NCI-H1048 (cell line): ENCODE measurements at places on chromosomes 7 and 10.

DNA sequence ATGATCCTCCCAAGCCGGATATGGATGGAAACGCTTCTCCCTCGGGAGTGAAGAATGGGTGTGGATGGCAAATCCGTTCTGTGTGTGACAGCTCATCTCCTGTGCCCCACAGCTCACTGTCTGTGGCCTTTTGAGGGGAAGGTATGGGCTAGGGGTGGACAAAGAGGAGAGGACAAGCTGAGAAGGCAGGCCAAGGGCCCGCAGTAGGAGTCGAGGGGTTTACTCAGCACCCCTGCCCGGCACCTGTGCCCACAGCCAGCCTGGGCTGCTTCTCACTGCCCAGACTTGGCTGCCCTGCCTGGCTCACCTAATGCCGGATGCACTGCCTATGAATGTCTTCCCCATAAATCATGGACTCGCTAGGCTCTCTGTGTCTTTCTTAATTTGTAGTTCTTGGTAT is 503.8 kb downstream of the TCERG1L start:
- DNase-seq = no peak

GRCh38 chr10:1400101-1401070 is 336.9 kb downstream of the ADARB2 start:
- DNase-seq = no peak

DNA sequence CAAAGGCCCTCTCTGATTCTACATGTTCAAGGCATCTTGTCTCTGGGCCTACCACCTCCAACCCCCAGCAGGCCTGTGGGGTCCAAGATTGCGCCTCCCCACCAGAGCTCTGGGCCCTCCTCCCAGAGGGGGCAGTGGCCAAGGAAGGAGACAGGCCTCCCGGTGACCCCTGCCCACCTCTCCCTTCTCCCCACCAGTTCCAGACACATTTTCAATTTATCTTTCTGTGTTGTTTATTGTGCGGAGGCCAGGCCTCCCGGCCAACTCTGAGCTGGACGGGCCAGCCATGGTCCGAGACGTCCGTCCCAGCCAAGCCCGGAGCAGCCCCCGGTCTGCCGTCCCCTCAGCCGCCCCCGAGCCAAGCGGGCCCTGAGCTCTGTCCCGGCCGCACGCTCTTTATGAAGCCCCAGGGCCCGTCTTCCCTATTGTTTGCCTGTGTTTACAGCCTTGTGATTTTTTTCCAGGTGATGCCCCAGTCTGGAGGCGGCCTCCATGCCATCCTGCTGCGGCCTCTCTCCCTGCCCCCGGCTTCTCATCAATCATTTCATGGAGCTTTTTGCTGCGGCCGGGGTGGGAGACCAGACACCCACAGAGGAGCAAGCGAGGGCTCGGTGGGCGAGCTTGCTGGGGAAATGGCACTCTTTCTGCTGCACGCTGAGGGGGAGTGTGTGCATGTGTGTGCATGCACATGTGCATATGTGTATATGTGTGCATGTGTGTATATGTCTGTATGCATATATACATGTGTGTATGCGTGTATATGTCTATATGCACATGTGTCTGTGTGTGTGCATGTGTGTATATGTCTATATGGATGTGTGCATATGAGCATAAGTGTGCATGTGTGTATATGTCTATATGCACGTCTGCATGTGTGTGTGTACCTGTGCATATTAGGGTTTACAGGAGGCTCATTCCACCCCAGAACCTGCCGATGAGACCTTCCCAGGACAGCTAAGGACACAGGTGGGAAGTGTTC is 52.7 kb upstream of the ELN start:
- no peak for DNase-seq

DNA sequence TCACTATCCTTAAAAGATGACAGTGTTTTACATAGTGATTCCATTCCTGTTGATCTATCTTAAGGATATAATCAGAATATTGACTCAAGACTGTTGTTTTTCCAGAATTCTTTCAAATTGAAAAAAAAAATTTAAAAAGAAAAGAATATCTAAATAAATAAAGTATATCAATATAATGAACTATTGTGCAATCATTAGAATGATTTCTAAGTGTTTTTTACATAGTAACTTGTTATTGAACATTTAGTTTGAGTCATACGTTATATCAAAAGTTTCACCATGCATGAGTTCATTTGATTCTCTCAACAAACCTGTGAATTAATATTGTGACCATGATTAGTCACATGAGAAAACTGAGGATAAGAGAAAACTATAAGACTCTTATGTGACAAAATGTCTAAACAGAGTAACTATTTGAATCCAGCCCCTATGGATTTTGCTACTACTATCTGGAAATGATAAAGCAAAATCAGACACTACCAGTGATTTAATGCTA is 46.1 kb downstream of the KLF6 start:
- no peak for DNase-seq

DNA sequence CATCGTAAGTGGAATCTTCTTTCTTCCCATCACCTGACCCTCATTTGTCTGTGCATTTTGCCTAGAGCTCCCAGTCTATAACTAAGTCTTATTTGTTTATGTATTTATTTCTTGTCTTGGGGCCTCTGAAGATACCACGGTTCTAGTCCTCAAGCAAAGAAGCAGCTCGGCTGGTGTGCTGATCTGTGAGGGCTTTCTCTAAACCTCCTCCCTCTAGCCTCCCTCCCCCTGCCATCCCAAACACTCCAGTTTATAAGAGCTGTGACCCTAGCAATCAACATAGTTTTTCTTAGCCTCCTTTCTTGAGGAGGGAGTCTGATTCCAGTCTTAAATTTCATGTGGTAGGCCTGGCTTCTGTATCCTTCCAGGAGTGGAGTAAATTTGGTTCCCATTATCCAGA is 15.7 kb upstream of the NDUFA5 start:
- no peak for DNase-seq

GRCh38 chr10:99370993-99371392 is 41.8 kb downstream of the CNNM1 start:
- DNase-seq = no peak

DNA sequence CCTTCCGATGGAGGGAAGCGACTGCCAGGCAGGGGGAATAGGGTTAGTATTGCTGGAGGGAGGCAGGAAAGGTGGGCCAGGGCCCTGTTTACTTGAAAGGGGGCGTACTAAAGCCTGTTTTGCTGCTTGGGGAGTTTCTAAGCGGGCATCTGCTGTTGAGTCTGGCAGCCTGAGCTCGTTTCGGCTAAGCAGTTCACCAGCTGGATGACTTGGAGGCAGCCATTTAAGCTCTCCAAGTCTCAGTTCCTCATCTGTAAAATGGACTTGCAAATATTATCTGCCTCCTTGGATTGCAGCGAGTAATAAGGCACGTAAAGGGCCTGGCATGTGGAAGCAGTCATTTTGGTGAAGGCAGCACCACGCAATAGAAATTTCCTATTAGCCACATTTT is 44.0 kb downstream of the LDB3 start:
- no peak for DNase-seq

- DNase-seq = no peak
Observed at GRCh38 chr10:46516660-46517416, 39.6 kb downstream of the GPRIN2 start.

DNA sequence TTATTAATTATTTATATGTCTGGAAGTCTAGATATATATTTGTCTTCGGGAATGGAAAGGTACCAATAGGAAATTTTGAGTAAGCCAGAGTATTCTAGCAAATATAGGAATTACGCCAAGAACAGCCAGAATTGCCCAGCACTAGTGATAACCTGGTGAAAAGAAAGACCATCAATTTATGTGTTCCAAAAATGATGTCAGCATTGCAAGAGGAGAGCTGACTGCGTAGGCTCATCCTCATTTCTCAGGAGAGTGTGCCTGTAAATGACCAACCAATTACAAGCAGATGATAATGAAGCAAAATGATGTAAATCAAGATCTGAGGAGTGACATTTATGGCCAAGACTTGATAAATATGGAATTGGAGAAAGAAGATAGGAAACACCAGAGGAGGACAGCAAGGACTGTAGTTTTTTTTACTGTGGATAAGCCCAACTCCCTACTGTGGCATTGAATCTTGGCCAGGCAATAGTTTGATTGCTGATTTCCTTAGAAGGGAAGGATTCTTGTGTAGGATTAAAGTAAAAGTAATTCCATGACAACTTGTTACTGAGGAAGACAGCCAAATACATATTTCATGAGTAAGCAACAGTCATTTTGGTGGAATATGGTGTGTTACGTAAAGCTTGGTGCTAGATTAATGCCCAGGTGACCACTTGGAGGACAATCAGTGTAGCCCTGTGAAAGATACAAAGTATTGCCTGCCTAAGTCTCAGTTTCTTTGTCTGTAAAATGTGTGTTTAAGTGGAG is 590.8 kb downstream of the AUTS2 start:
- DNase-seq = no peak

- DNase-seq = no peak
Observed at GRCh38 chr10:24706479-24707118, 17.1 kb downstream of the ARHGAP21 start.

DNA sequence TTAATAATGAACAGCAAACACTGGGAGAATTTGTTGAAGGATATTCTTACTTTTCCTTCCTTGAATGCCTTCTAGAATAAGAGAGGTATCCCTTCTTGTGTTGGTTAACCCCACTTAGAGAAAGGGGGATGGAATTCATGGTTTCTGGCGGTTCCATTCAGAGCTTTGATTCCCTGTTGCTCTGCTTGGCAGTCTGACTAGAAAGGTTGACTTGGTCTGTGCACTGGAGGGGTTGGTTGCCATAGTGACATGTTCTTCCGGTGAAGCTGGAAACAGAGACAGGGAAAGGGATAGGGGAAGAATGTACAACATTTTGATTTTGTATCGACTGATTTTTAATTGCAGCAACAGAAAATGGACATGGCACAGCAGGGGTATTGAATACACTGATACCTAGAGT is 2.5 kb downstream of the TMEM178B start:
- DNase-seq = no peak

DNA sequence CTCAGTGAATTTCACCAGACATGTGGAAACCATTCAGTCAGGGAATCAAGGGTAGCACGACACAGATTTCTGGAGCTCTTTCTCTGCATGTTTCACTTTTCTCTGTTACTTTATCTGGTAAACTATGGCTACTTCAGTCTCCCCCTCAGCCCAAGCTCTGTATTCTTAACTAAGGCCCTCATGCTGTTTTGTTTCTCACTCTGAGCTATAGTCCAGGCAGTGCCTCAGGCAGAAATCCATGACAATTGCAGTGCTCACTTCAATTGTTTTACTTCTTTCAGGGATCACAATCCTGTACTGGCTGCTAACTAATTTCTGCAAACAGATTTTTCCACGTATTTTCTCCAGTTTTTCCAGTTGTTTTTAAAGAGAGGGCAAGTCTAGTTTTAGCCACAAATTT is 1599.9 kb upstream of the LRRTM3 start:
- no peak for DNase-seq

DNA sequence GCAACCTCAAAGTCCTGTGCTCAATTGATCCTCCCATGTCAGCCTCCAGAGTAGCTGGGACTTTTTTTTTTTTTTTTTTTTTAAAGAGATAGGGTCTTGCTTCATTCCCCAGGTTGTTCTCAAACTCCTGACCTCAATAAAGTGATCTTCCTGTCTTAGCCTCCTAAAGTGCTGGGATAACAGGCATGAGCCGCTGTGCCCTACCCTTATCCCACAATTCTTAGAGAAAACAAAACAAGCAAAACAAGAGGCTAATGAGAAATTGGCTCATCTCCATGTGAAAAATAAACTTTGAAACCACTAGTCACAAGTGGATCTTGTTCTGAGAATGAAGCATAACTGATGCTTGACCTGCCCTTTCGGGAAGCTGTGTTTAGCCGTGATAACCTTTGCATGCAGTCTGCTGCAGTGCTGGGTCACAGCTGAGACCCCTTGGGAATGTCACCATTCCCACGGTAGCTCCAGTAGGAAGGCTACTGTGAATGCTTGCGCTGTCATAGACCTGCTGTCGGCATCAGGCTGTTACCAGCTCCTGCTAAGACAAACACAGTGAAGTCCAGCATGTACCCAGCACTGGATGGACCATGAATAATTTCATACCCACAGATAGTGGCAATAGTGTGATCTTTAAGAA is 290.7 kb upstream of the KIAA1217 start:
- no peak for DNase-seq

DNA sequence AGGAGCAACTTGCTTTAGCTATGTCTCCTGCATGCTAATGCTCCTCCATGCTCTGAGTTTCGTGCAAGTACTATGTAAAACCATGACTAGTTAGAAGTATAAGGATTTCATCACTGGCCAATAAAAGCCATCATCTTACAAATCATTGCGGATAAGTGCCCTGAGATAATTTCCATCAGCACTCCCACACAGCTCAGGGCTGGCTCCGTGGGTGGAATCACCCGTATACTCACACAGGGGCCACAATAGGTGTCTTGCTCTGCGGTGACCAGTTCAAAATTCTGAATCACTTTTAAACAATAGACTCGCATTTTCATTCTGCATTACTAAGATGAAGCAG is 227.4 kb downstream of the PARD3 start:
- no peak for DNase-seq

DNA sequence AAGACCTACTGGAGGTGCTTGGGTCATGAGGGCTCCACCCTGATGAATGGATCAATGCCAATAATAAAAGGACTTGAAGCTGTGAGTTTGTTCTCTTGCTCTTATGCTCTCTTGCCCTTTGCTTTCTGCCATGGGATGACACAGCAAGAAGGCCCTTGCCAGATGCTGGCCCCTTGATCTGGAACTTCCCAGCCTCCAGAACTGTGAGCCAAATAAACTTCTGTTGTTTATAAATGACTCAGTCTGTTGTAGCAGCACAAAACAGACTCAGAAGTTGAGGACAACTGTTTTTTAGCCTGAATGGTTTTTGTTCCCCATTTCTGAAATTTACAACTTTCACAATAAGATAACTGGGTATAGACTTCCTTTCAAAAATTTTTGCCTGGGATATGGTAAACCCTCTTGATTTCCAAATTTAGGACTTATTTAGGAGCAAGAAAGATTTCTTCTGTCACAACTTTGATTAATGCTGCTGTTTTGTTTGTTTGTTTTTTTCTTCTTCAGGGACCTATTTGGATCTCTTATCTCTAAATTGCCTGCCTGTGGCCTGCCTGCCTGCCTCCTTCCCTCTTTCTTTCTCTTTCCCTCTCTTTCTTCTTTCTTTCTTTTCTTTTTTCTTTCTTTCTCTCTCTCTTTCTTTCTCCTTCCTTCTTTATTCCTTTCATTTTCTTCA is 12.1 kb downstream of the ENTPD1 start:
- DNase-seq = no peak

DNA sequence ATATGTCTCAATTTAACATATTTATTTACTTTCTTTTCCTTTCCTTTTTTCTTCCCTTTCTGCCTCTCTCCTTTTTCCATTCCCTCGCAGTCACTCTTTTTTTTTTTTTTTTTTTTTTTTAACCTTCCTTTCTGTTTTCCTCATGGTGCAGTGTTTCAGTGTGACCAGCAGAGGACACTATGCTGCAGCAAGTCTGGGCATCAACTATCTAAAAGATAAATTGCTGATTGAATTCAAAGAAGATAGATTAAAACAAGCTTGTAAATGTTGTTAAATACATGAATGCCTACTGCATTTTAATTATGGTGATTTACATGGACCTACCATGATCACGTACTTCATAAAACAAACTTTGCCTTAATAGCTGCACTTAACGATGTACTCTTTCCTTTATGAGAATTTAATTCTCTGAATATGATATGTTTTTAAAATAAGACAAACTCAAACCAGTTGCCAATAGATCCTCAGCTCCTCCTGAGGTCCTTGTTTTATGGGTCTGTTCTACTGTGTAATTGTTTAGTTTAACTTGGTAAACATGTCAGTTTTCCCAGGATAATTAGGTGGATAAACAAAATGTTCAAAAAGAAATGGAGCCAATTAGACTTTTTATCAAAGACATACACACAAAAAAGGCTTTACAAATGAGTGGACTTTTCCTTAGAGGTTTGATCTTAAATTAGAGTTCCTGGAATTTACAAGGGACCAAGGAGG is 101.0 kb upstream of the AGR3 start:
- DNase-seq = peak; percentile 12
